Spleen (tissue), 13 donors: ENCODE measurements at places on chromosomes 6 and 20. TPM values are rescaled to one million over a fixed set of nuclear protein-coding genes. Genes with fewer than 3 reads are reported as not detected.

GRCh38 chr6:139204978-139205377 lies 70.1 kb downstream of the HECA start:
- no peak for DNase-seq

DNA sequence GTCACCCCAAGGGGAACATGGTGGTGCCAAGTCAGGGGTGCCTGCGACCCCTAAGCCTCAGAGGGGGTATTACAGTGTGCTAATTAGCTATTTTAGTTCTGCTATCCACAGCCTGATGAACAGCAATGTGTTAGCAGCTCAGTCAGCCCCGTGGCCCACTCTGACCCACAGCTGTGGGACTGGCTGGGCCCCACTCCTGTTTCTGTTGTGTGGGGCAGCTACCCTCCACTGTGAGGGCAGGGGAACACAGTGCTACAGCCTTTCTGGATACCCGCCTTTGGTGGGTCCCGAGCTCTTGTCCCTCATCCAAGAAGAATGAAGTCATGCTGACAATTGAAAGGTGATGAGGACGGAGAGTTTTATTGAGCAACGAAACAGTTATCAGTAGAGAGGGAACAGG lies 152.5 kb upstream of the GGTLC1 start:
- DNase-seq = no peak

SIGLEC1 gene
- total RNA-seq = 3.0 TPM

THBS2 gene
- 4.1 TPM for total RNA-seq

TSHZ2 gene
- 15.8 TPM for total RNA-seq
